ENCODE measurements at places on chromosomes 1 and 21.

GRCh38 chr1:112929979-112930378, 26.0 kb downstream of the SLC16A1 start:
- DNase-seq: no peak

- no peak for DNase-seq
Observed at GRCh38 chr1:24972221-24972914, 42.3 kb upstream of the RUNX3 start.

DNA sequence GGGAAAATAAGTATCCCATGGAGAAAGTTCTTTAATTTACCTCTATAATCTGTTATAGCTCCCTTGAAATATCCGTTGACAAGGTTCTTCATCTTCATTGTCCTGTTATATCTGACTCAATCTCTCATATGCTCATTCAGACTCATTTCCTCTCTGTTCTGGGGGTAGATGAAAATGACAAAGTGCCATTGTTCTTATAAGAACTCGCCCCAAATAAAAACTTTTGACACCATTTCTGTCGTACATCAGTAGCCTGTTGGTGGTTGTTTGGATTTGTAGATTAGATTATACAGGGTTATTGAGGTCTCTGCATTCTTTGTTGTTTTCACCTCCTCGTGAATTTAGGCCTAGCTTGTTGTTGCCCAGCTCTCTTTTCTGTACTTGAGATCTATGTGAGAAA, 55.2 kb upstream of the IPO9 start:
- DNase-seq: no peak

DNA sequence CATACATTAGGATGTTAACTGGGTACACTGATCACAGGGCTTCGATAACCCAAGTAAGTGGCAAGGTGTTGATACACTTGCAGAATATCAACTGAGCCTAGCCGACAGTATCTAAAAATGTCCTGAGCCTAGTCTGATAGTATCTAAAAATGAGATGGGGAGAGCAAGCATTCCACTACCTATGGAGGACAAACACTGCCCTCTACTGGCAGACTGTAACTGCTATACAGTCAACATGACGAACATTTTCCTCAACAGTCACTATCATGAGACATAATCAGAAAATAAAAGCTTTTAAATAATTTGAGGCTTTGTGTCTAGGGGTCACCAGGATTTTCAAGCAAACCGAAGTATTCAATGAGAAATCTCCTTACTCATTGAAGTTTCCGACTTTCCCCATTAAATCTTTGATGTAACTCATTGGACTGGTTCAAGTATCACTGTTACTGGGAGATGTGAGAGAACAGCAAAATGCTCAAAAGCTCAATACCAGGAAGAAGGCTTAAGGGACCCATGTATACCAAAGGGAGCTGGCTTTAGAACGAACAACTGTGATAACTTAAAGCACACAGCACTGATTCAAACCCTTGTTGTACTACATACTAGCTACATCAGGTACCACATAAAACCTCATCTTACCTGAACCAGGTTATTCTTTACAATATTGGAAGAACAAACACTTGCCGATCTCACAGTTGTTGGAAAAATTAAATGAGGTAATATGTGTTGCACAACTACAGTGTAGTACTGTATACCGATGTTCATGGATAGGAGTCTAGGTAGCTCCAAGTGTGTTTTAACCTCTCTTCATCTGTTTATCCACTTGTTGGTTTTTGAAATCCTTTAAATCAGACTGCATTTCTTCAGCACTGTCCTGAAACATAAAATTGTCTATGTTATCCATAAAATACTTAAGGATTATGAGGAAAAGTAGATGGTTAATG, 31.1 kb upstream of the SLC45A3 start:
- peak; percentile 56 for DNase-seq

- no peak for DNase-seq
Observed at GRCh38 chr1:114102136-114102535, 51.5 kb downstream of the SYT6 start.

- peak; percentile 18 for DNase-seq
Observed at GRCh38 chr21:46120301-46121285, 22.7 kb downstream of the COL6A2 start.

GRCh38 chr1:32892368-32893197, 6.3 kb downstream of the HPCA start:
- DNase-seq: no peak

DNA sequence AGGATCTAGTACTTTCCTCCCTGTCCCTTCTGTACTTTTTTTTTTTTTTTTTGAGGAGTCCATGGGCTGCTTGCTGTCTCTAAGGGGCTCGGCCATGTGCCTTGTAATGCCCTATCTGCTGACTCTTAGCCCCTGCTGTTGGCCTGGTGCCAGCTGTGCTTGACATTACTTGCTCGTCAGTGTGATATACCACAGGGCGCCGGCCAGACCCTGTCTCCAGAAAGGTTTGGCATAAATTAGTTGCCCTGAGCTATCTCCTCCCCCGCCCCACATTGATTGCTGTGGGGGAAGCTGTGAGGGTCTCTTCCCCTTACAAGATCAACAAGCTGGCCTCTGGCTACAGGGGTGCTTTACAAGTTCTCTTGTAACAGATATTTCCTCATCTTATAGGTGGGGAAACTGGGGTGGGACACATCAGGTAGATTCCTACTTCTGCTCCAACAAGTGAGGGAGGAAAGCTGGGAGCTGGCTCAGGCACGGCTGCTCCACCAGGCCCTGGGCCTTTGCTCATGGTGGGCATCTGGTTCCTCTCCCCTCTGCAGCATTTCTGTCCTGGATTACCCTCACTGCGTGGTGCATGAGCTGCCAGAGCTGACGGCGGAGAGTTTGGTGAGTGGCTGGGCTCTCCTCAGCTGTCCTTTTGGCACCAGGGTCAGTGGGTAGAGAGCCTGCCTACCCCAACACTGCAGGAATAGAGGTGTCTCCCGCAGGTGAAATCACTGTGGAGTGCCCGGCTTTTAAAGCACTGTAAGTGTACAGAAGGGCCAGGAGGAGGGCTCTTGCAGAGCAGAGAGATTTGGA, 15.6 kb downstream of the STRIP1 start:
- peak; percentile 43 for DNase-seq

DNA sequence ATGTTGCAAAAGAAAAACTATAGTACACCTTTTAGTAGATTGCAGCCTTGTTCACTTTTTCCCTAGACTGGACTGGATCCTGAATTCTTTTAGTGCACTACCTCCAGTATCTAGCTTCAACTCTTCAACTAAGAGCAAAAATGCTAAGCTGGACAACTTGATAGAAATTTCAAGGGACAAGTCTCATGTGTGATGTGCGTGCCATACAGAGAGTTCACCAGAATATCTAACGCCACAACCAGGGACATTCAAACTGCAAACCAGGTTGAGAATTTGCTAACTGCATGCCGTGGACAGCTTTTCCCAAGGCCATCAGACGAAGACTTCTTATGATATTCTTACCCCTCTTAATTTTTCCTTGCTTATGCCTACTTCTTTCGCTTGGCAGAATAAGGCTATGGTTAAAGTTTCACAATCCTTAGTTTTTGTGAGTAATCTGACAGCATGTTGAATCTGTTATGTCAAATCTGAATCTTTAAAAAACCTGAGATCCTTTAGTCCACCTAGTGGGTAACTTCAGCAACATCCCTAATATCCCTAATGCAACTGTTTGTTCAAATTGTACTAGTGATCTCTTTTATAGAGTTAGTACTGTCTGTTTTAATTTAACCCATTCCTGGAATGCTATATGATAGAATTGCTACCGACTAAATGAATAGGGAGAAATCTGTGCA, 66.4 kb downstream of the DDAH1 start:
- no peak for DNase-seq

DNA sequence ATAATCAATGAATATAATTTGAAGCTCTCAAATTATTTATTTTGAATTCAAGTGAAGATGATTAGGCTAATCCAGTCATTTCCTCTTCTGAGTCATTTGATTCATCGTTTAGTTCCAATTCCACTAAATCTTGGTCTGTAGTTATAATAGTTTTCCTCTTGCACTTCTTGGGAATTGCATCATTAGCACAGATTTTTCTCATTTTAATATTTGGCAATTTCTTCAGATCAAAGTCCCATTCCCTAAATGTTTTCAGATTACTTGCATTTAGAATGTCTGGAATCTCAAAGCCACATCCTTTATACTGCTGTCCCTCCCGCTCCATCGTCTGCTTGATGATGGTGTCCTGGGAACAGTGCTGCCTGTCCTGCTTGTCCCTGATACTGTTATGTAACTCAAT, 43.5 kb downstream of the MAST2 start:
- DNase-seq: no peak

GRCh38 chr1:229252228-229252984, 18.5 kb upstream of the RAB4A start:
- DNase-seq: no peak

All from left cardiac atrium (tissue), 4 donors.